ENCODE measurements at places on chromosomes 2 and 18.

- DNase-seq = no peak
These were observed 584.2 kb downstream of the CMPK2 start for GRCh38 chr2:6281524-6281923.

DNA sequence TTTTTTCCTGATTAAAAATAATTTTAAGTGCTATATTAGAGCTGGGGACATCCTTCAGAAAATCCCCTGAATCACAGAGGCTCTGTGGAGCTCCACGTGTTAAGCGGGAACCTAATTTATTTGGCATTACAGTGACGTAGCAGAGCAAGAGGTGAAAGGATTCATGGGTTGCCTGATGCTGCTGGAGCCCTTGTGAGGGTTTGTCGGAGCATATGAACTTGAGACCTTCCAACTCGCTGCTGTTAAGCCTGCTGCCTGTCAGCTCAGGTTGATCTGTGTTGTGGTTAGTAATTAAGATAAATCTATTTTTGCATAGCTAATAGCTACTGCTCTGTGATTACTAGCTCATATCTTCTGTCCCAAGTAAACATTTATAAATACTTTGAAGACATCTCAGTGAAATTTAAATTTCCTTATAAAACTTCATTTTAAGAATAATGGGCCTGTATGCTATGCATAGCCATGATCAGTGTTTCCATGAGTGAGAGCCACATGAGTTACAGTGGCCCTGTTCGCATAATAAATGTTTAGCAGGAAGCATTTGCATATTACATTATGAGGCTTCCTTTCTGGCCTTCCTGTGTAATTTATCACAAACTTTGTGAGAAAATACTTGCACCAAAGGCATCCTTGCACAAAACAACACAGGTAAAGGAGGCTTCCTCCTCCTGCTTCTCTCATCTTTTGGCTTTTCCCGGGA, 438.9 kb downstream of the PTPRM start:
- no peak for DNase-seq

DNA sequence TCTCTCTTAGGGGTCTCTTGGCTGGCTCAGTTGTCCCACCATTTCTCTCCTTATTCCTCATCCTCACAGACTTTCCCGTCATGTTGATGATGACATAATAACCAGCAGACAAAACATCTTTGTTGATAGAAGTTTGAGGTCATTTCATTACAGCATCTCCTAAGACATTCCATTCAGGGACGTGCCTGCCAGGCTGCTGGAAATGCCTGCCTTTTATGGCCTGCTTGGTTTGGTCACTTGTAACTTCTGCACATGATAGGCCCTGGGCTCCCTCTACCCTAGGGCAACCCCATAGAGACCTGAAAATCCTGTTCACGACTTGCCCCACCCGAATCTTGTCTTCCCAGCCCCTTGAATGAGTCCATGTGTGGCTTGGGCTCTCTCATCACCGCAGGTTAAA, 81.7 kb downstream of the SDC1 start:
- DNase-seq = no peak

DNA sequence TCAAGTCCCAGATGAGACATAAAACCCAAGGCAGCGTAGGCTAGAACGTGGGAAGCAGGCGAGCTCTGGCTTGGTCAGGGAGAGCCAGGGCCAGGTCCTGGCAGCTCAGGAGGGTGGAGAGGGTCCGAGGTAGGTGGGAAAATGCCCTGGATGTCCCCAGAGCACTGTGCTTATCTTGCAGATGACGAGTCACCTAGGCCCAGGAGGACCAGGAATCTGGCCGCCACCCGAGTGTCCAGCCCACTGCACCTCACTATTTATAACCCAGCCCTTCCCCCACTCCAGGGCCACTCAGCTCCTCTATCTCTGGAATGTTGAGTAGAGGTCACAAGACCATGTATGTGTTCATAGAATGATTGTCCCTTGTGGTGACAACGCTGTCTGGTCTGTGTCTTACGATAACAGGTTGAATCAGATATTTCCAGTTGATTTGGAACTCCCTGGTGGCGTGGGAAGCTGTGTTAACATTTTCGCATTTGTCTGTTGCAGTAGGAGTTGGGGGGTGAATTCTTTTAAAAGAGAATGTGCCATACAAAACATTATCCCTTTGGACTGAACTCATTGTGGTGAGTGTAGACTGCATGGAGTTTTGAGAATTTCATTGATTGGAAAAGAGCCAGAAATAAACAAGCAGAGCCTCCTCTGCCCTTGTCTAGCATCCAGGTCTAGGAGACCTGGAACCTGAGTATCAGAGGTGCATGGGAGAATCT, 47.5 kb downstream of the EMILIN2 start:
- DNase-seq = no peak

- DNase-seq = no peak
These were observed 45.7 kb upstream of the STK17B start for GRCh38 chr2:196217116-196217515.

GRCh38 chr2:74544634-74545033, 9.1 kb downstream of the LOXL3 start:
- DNase-seq = no peak

DNA sequence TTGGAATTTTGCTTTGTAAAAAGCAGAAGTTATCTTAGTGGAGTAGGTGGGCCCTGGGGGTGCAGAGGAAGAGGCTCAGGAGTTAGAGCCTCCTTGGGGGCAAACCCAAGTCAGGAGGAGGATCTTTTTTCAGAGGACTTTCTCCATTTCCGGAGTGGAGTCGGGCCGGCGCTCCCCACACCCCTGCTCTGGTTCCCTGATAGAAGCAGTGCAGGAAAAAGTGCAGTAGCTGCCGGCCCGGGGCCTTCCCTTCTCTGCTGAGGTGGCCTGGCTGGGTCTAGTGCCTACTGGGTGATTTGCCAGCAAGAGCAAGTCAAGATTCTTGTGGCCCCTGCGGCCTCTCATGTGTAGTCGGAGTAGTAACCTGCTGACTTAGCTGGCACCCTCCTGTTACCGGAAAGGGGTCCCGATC, 124.2 kb upstream of the HS6ST1 start:
- DNase-seq = peak; percentile 55

- no peak for DNase-seq
These were observed 123.9 kb upstream of the SRD5A2 start for GRCh38 chr2:31704561-31705212.

- DNase-seq = peak; percentile 72
These were observed 80.7 kb upstream of the MEX3C start for GRCh38 chr18:51278045-51278649.

- DNase-seq = no peak
These were observed 16.6 kb downstream of the C1D start for GRCh38 chr2:68046224-68046623.

- no peak for DNase-seq
These were observed 72.7 kb upstream of the LYPD6B start for GRCh38 chr2:148965623-148966437.

- DNase-seq = no peak
These were observed 11.1 kb upstream of the DCTN1 start for GRCh38 chr2:74391209-74391579.

Data from iPS-NIHi11 (cell line).